Pancreas (tissue), 10 donors: ENCODE measurements at places on chromosomes 3 and 15. TPM values are rescaled to one million over a fixed set of nuclear protein-coding genes. Genes with fewer than 3 reads are reported as not detected.

- H3K4me3 ChIP-seq: no peak overlapping the region
- H3K27me3 ChIP-seq: no peaks in the 10 kb centered on the region
- no peaks in the 10 kb centered on the region for H3K4me1 ChIP-seq
- no peak for DNase-seq
- H3K36me3 ChIP-seq: no peaks in the 10 kb centered on the region
Observed at GRCh38 chr3:52032702-52033408, 23.5 kb downstream of the DUSP7 start.

GRCh38 chr3:151804267-151804666 is 9.6 kb upstream of the AADAC start:
- no peaks in the 10 kb centered on the region for H3K27me3 ChIP-seq
- no peaks in the 10 kb centered on the region for H3K4me1 ChIP-seq
- no peaks in the 10 kb centered on the region for H3K36me3 ChIP-seq
- H3K4me3 ChIP-seq: no peak overlapping the region
- no peak overlapping the region for H3K27ac ChIP-seq

DNA sequence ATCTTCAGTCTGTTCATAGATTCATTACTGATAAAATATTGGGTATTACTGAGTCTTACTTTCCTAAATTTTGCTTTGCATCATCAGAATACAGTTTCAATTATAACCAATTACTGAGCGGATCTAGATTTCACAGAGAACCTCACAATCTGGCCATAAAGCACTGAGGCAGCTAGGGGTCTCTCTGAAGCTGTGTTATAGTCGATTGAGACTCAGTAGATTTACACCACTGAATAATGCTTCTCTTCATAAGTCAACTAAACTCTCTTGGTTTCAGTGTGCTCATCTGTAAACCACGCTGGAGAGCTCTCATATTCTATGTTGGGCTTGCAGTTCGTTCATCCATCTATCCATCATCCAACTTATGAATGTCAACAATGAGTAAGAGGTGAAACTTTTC is 180.6 kb downstream of the GREM1 start:
- no peaks in the 10 kb centered on the region for H3K36me3 ChIP-seq
- no peak overlapping the region for H3K27ac ChIP-seq
- H3K4me3 ChIP-seq: no peak overlapping the region
- no peaks in the 10 kb centered on the region for H3K27me3 ChIP-seq
- no peaks in the 10 kb centered on the region for H3K4me1 ChIP-seq

DNA sequence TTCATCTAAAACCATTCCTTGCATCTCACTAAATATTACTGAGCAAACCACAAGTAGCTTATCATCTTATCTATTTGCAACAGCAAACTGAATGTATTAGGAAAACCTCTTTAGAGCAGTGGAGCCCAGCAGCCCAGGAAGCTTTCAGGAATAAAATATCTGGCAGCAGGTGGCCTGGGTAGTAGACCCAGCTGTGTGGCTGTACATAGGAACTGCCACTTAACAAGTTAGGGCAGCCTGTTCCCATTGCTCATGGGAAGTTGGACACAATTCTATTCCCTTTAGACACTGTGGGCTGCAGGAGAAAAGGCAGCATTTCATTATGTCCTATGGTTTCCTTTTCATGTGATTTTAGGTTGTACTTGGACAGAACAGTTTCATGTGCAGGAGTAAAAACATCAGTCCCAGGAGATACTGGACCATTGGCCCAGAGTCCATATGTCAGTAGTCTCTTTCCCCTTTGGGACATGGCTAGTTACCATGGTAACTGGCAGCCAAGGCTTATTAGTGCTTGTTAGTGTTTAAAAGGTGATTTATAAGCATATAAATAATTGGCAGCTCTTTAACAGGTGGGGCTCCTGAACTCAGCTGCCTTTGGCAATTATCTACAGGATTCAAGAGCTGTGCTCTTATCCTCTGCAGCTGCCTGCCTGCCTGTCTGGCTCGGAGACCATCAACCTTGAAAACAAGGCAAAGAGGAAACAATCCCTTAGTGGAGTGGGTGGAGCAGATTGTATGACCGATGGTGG is 28.9 kb upstream of the LSAMP start:
- no peak overlapping the region for H3K4me3 ChIP-seq
- H3K36me3 ChIP-seq: no peaks in the 10 kb centered on the region
- DNase-seq: no peak
- H3K4me1 ChIP-seq: no peaks in the 10 kb centered on the region

SELENOS gene
- 35.2 TPM for total RNA-seq

SPTBN5 gene
- 0.59 TPM for total RNA-seq

FBXO45 gene
- 2.0 TPM for total RNA-seq

RASGRF1 gene
- total RNA-seq: 0.94 TPM
